CD4-positive, alpha-beta T cell treated with Interleukin-6 for 4 hours (primary cell): ENCODE measurements at places on chromosomes 11 and 22.

- DNase-seq: no peak
These were observed 217.8 kb upstream of the TBCEL start for GRCh38 chr11:120805960-120806555.

GRCh38 chr11:971092-971690 is 45.5 kb downstream of the AP2A2 start:
- no peak for DNase-seq

DNA sequence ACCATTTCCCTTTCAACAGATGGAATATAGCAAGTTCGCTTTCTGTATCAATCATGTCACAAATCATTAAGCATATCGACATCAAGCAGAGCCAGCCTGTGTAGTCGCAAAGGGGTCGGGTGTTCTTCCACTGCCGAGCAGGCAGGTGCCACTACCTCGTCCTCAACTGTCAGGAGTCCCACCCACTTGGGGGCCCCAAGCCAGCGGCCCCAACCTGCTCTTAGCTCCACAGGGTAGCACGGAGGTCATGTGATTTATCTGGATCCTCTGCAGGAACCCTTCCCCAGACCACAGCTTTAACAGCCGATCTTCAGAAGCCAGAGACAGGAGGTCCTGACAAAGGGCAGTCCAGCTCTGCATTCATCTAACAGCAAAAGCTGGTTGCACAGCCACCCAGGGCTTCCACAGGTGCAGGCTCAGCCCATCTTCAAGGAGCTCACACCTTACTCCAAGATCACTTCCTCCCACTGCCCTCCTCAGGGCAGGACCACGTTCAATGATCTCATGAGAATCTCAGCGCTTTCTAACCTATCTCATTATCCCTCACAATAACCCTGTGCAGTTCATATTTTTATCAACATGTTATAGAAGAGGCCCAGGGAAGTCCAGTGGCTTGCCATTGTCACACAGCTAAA is 110.2 kb downstream of the TRIM29 start:
- no peak for DNase-seq

DNA sequence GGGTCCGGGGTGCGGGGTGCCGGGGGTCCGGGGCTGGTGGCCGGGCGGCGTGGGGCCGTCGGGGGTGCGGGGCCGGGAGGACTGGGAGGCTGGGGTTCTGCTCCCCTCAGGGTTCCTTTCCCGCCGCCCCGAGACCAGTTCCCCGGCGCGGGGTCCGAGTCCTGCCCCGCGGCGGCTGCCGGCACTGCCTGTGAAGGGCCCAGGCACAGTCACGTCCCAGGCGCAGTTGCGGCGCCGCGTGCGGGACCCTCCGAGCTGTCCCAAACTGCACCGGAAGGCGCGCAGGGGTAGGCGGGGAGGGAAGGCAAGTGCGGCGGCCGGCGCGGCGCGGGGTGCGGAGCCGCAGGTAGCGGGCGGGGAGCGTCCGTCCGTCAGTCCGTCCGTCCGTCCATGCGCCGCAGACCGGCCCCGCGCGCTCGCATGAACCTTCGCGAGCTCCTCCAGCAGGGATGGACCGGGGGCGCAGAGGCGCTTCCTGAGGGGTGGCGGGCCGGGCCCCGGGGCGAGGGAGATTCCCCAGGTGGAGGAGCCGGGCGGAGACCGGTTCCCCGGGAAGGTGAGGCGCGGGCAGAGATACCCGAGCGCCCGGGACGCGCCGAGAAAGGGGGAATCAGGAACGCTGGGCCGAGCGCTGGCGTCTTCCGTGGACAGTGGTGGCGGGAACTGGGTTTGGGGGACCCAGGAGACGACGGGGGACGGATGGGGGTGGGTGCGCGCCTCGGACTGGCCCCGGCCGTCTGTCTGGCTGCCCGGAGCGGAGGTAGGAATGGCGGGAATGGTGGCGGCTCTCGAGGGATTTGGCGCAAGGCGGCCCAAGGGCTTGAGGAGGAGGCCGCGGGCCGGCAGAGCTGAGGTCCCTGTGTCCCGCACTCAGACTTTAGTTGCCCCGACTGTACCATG is 3.1 kb upstream of the ADORA2A start:
- DNase-seq: peak; percentile 66

DNA sequence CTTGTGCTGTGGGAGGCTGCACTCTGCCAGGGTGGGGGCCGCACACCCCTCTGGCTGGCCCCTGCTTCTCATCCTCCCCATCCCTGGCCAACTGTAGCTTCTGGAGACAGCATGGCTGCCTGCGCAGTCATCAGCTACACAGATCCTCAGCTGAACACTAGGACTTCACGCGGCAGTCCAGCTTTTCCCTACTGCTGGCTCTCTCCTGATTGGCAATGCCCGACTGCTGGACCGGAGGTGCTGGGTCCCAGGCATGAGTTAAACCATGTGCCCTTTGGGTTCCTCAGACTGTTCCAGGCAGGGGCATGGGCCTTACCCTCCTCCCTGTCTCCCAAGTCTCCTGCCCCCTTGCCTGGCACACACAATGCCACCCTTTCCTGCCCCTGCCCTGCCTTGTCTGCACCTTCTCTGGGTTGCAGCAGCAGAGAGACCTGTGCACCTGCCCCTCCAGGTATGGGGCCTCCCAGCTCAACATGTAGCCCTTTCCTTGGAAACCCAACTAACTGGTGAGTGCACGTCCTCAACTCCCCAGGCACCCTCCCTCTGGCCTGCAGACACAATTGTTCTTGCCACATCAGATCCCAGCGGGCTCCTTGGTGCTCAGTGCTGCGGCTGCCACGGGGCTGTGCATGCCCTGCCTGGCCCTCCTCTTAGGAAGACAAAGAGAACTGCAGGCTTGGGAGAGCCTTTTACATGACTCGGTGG is 1039.2 kb downstream of the TBC1D22A start:
- no peak for DNase-seq

GRCh38 chr11:126426820-126427749 is 71.6 kb downstream of the ST3GAL4 start:
- no peak for DNase-seq

DNA sequence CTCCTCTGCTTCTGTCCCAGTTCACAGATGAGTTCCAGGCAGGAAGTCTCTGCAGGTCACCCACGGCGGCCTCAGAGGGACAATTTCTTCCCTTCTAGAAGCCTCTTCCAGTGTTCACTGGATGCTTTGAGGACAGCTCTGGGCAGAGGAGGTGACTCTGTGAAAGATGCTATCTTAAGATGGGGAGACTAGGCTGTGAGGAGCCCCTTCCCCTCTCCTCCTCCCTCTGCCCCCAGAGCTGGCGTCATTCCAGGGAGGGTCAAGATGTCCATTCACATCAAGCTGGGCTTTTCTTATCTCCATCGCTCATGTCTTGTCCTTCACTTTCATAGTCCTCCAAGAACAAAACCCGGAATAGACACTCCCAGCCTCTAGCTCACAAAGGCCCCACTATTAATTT is 3.3 kb downstream of the APLNR start:
- DNase-seq: no peak

GRCh38 chr11:31974366-31975136 is 116.3 kb upstream of the RCN1 start:
- DNase-seq: no peak

- DNase-seq: peak; percentile 0
These were observed 3.1 kb downstream of the MOB2 start for GRCh38 chr11:1483445-1483961.
